ENCODE measurements at places on chromosomes 16 and 17.

DNA sequence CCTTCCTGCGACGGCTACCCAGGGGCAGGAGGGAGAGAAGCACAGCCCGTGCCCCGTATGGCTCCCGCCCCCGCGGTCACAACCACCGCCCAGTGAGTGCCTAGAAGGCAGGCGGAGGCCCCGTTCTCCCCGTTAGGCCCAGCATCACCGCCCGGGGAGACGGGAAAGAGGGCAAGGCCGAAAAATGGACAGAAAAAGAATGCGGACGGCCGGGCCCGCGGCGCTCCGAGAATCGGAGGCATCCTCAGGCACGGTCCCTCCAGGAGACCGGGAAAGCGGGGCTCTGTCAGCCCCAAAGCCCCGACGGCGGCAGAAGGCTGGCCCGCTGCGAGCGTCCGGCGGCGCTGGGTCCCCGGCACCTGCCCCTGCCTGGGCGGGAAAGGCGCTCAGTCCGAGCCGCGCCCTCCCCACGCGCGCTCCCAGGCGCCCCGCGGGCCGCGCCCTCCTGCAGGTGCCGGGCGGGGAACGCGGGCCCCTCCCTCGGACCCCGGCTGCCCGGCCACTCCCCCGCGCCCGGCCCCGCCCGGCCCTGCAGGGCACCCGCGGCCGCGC, 407 bp downstream of the MCRIP1 start:
- DNase-seq = no peak

GRCh38 chr16:89168381-89169189, 3.0 kb upstream of the CDH15 start:
- no peak for DNase-seq

DNA sequence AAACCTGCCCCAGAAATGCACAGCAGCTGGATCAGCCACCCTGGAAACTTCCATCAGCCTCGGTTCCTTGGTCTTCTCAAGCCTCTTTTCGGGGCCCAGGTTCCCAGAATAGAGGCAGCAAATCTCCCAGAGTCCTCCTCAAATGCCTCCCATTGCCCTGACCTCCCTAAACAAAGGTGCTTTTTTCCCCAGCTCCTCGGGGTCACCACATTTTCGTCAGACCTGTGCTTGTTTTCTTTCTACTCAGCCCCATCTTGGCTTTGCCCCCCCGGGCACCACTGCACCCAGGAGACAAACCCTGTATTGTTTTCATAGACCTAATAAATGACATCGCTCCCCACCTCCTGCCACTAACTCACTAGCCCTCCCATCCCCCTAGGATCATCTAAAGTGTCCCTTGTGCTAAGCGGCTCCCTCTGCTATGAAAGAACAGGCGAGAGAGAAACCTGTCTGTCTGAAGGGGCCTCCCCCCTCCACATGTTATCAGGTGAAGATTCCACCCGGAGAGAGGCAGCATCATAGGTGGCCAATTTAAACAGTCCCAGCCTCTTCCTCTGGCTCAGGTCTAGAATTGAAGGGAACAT, 451.1 kb downstream of the SOX9 start:
- no peak for DNase-seq

DNA sequence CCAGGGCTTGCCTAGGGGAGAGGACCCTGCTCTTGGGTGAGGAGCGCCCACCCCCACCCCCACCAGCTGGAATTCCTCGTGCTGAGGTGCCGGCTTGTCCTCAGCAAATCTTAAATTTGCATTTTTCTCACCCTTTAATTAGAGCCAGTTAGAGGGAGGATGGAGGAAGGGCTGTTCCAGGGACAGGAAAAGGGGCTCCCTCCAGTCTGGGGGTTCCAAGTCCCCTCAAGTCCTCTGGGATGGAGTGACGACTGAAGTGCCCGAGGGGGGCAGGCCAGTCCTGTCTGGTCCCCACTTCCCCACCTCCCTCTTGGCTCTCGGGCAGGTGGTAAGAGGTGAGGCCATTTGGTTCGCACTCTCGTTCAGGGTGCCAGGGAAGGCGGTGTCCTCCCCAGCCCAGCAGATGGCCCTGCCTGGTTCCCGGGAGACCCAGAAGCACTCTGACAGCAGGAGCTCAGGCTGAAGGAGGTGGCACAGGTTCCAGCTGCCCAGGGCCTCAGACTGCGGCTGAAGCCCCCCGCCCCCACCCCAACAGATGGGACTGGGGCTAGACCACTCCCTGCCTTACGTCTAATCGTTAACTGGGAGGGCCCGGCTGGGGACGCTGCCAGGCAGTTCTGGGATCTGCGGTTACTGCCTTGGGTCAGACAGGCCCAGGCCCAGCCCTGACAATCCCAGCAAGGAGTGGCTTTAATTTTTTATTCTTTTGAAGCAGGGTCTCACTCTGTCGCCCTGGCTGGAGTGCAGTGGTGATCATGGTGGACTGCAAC, 2.2 kb downstream of the RAB26 start:
- DNase-seq = no peak

GRCh38 chr17:73465130-73465952, 153.5 kb upstream of the CDC42EP4 start:
- peak; percentile 41 for DNase-seq

DNA sequence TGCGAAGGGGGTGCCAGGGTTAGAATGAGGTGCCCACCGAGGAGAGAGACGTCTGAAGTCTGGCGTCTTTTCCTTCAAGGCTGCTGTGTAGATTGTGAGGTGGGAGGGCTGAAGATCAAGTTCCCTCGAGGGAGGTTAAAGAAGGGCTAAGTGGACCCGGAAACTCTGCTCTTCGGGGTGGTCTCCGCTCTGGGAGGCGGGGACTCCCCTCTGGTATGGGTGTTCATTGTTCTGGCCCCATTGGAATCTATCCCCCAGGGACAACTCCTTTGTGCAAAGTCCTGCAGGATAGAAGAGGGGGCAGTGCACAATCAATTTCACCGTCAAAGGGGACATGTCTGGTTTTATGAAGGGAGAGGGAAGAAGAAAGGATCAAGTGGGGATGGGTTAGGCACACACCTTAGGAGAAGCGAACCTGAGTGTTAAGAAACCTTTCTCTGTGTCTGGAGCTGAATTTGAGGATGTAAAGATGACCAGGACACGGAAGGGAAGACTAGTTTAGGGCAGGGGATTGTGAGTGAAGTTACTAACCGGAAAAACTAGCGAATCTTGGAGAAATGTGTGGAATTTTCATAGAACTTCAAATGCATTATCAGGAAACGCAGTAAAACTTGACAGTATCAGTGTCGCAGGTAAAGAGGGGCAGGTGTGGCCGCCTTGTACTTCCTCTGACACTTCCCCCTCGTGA, 809 bp upstream of the RAB34 start:
- no peak for DNase-seq

GRCh38 chr17:38324141-38324697, 19.5 kb downstream of the GPR179 start:
- no peak for DNase-seq

GRCh38 chr17:57432507-57433277, 176.4 kb downstream of the MSI2 start:
- DNase-seq = no peak

DNA sequence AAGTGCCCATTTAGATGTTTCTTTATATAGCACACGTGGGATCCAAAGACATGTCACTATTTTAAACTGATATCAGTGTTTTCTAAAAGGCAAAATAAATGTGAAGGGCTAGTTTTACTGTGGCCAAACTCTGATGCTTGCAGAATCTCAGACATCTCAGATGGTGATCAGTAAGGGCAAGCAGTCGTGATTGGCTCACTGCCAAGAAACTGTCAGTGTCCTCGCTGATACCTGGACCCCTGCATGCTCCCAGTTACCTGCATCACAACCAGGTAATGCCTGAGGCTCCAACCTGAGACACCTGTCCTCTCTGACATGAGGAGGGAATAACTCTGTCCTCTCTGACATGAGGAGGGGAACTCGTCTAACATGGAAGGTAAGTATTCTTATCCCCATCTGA, 114.0 kb downstream of the SPECC1 start:
- DNase-seq = no peak

All from NCI-H510A (cell line).